ENCODE measurements at places on chromosomes 16 and 17.
A peak's percentile ranks its signal among the peaks of the same experiment; 100 is the strongest.

GRCh38 chr17:75524970-75525805 lies at the start of gene LLGL2:
TSS of gene LLGL2 (plus strand) at chr17:75525697. CDS start at chr17:75543427, 17,730 bp downstream.
- peak; percentile 54 for DNase-seq

- DNase-seq: no peak
Observed at GRCh38 chr16:54169112-54169511, 117.5 kb downstream of the IRX3 start.

DNA sequence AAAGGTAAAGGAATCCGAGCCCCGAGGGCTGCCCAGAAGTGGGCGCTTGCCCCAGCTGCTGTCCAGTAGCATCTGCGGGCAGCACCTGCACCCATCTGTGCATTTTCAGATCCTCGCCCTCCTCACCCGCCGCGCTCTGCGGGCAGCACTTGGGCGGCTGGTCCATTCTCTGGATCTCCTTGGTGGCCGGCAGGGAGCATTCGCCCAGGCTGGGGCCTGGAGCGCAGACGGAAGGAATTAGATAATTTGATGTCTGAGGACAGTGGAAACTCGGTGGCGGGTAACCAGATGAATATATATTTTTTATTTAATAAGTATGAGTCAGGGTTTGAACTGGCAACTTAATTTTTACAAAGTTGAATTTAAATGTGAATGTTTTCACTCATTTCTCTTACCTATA lies 88.5 kb downstream of the NPIPB11 start:
- DNase-seq: no peak

DNA sequence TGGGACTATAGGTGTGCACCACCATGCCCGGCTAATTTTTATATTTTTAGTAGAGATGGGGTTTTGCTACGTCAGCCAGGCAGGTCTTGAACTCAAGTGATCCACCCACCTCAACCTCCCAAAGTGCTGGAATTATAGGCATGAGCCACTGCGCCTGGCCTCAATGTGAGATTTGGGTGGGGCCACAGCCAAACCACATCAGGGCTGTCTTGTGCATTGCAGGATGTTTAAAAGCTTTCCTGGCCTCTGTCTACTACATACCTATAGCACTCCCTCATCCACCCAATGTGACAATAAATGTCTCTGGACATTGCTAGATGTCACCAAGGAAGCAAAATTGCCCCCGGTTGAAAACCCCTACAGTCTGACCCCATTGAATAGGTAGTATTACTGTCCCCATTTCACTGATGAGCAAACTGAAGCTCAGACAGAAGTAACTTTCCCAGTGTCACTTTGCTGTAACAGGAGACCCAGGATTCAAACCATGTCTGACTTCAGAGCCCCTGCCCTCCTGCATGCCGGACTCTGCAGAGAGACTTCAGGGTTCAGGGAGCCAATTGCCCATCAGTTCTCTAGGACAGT lies 3.6 kb upstream of the MAP3K14 start:
- no peak for DNase-seq

DNA sequence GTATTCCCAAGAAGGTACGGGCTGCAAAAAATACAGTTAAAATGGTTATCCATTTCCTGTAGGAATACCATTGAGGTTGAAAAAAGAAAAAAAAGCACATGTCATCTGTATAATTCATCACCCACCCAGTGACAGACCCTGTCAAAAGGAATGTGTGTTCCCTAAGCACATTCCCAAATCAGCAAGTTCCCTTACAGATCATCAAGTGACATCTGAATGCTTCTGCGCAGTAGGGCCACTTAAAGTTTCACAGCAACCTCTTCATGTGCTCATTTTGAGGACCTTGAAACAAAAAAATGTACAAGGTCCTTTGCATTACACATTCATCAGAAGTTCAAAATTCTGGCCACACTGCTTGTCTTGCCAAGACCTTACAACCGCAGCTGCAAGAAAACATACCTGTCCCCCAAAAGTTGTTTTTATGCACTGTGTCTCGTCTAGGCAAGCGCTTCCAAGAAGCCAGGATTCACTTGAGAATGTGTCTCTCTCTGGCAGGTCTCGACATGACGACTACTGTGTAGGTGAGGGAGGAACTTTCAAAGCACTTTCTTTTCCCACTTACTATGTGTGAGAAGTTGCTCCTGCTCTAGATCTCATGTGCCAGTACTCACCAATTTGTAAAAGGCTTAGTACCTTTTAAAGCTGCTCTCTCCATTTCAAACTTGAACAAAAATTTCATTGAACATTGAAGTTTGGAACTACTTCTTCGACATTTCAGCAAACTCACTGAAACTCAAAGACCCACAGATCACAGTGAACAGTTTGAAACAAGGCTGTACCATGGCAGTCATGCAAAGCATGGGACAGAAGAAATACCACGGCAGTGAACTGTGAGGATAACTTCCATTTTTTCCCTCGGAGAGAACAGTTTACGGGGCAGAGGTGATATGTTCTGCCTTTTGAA lies 4.3 kb upstream of the POLG2 start:
- no peak for DNase-seq

Measured in activated naive CD8-positive, alpha-beta T cell treated with anti-CD3 and anti-CD28 coated beads, Interleukin-2, amount 50 U/mL, for 16 hours (primary cell).